Regular cardiac myocyte (primary cell): ENCODE measurements at places on chromosomes 4 and X. TPM values are rescaled to one million over a fixed set of nuclear protein-coding genes. Genes with fewer than 3 reads are reported as not detected.

The NDNF gene
- under 0.01 and 0.56 TPM in 2 replicates for total RNA-seq

The OTUD6A gene
- not detected in 2 replicates for total RNA-seq

The GPR119 gene
- not detected in 2 replicates for total RNA-seq

The KLHL15 gene
- 8.5 and 10.2 TPM in 2 replicates for total RNA-seq

The NUP62CL gene
- total RNA-seq: not detected in 2 replicates

The PGAM4 gene
- not detected in 2 replicates for total RNA-seq

The LAMTOR3 gene
- total RNA-seq: 39.1 and 49.6 TPM in 2 replicates

The OPN1MW2 gene
- total RNA-seq: not detected in 2 replicates

The PRRG3 gene
- not detected in 2 replicates for total RNA-seq

The ERAS gene
- total RNA-seq: not detected in 2 replicates

The FAAH2 gene
- total RNA-seq: not detected in 2 replicates

The TLR6 gene
- 2.3 and 2.5 TPM in 2 replicates for total RNA-seq

The CHRDL1 gene
- total RNA-seq: under 0.01 and 0.19 TPM in 2 replicates

The PLS3 gene
- 584 and 611 TPM in 2 replicates for total RNA-seq

The ADH7 gene
- not detected in 2 replicates for total RNA-seq

The GPR143 gene
- total RNA-seq: under 0.01 and 0.19 TPM in 2 replicates

The HSD17B13 gene
- total RNA-seq: under 0.01 TPM in 1 of 2 replicates, not detected in the other

The ADGRL3 gene
- total RNA-seq: 5.0 and 14.1 TPM in 2 replicates

The TMEM154 gene
- 0.85 and 0.96 TPM in 2 replicates for total RNA-seq

The ZBED1 gene
- total RNA-seq: 26.8 and 46.2 TPM in 2 replicates

The CXCL3 gene
- 5.4 and 10.7 TPM in 2 replicates for total RNA-seq

The BEX4 gene
- total RNA-seq: 5.6 and 21.1 TPM in 2 replicates

The VMA21 gene
- total RNA-seq: 53.3 and 67.1 TPM in 2 replicates

The NPY1R gene
- total RNA-seq: 0.19 and 1.1 TPM in 2 replicates

The RGS12 gene
- 10.2 and 11.0 TPM in 2 replicates for total RNA-seq

The FAM184B gene
- under 0.01 and 0.28 TPM in 2 replicates for total RNA-seq

The ZNF157 gene
- under 0.01 and 0.28 TPM in 2 replicates for total RNA-seq

The CTPS2 gene
- total RNA-seq: 9.0 and 10.7 TPM in 2 replicates

The MAGEA12 gene
- not detected in 2 replicates for total RNA-seq

The TBC1D25 gene
- total RNA-seq: 3.7 and 6.1 TPM in 2 replicates

The AWAT2 gene
- total RNA-seq: under 0.01 TPM in 1 of 2 replicates, not detected in the other

The PDE5A gene
- total RNA-seq: 80.3 and 93.7 TPM in 2 replicates

The CHM gene
- 18.6 and 25.4 TPM in 2 replicates for total RNA-seq

The MSANTD1 gene
- 0.56 and 0.58 TPM in 2 replicates for total RNA-seq

The MXRA5 gene
- total RNA-seq: 0.58 and 7.0 TPM in 2 replicates

The MAB21L2 gene
- 1.7 and 8.4 TPM in 2 replicates for total RNA-seq

The CSN1S1 gene
- not detected in 2 replicates for total RNA-seq

The REELD1 gene
- total RNA-seq: not detected in 2 replicates

The LPAR4 gene
- total RNA-seq: under 0.01 and 0.19 TPM in 2 replicates

The FSTL5 gene
- not detected in 2 replicates for total RNA-seq

The HPSE gene
- total RNA-seq: 0.56 and 0.58 TPM in 2 replicates

The F11 gene
- not detected in 2 replicates for total RNA-seq

The DCAF16 gene
- total RNA-seq: 15.8 and 17.4 TPM in 2 replicates

The SLC6A14 gene
- total RNA-seq: not detected in 2 replicates

The MTMR8 gene
- 0.19 and 0.85 TPM in 2 replicates for total RNA-seq

The NSDHL gene
- total RNA-seq: 11.6 and 24.2 TPM in 2 replicates

The PDLIM3 gene
- 54.6 and 322 TPM in 2 replicates for total RNA-seq

The NRK gene
- total RNA-seq: under 0.01 and 0.56 TPM in 2 replicates

The CT45A5 gene
- total RNA-seq: not detected in 2 replicates
